Iris pigment epithelial cell (primary cell): ENCODE measurements at places on chromosomes 12 and 14.

DNA sequence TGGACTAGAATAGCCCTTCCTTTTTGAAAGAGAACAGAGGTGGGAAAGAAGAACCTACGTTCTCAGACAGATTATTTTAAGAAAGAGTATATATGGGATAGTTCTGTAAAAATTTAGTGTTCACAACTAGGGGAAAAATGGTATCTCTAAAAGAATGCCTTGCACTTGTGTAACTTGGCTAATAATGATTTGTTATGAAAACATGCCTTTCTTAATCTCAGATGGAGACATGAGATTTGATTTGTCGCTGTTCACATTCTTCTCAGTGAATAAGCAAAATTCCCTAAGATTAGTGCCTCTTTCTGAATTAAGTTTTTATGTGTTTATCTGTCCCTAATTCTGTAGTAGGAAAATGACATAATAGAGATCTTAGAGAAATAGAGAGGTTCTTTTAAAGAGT lies 100.8 kb downstream of the USP15 start:
- DNase-seq: peak; percentile 56

DNA sequence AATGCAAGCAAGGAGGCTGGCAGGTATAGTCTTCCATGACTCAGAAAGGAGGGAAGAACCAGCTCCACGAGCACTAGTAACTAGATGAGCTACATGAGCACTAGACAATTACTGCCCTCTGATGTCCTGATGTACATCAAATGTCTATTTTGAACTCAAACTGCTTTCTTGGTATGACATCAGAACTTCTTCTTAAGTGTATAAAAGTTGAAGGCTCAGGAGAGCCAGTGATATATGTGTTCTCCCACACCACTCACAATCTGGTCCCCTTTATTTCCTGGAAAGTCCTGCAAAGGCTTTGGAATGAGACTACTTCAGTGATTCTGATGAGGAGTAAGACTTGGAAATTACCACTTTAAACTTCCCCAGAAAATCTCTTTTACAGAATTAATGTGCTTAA lies 18.5 kb upstream of the DHRS7 start:
- DNase-seq: no peak

- peak; percentile 2 for DNase-seq
Measured at GRCh38 chr12:31362115-31362758, 36.3 kb upstream of the SINHCAF start.

DNA sequence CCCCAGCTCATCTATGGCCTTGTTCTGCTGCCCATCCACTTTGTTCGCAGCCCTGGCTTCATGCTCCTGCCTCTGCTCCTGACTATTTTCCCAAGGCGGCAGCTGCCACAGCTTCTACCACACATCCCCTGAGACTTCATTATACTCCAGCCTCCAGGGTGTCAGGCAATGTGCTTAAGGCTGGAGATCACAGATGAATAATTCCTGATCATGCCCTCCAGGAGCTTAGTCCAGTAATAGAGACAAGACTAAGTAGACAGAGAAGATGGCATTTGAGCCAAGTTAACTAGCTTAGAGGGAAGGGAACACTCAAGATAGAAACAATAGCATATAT lies 7.1 kb downstream of the TAPBPL start:
- no peak for DNase-seq

DNA sequence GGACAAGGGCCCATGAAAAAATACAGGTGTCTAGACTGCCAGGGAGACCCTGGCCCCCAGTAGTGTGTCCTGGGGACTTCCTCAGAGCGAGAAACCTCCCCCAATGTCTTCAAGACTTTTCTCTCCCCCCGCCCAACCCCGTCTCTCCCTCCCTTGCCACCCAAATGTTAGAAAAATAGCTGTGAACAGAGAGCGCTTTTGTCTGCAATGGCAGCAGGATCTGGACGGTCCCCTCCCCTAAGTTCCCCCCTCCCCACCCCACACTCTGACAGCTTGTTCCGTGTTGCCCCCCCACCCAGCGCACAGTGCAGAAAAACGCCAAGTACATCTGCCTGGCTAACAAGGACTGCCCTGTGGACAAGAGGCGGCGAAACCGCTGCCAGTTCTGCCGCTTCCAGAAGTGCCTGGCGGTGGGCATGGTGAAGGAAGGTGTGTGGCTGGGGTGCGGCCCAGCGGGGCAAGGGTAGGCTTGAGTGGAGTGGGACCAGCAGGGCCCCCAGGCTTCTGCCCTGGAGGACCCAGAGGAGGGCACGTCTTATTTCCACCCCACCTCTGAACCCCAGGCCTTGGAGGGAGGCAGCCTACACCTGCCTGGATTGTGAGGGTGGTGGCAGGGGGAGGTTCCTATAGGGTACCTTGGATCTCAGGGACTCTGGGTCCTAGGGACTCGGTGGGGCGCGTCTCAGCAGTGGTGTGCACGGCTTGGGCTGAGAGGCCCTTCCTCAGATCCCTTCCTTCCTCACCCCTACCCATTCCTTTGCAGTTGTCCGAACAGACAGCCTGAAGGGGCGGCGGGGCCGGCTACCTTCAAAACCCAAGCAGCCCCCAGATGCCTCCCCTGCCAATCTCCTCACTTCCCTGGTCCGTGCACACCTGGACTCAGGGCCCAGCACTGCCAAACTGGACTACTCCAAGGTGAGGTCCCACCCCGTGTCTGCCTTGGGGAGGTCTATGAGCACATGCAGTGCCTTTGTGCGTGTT lies 4.8 kb downstream of the NR4A1 start:
- DNase-seq: no peak
